ENCODE measurements at places on chromosomes 7 and 10. TPM values are rescaled to one million over a fixed set of nuclear protein-coding genes. Genes with fewer than 3 reads are reported as not detected.
A peak's percentile ranks its signal among the peaks of the same experiment; 100 is the strongest.

Gene FAM25C
- total RNA-seq, result not detected

DNA sequence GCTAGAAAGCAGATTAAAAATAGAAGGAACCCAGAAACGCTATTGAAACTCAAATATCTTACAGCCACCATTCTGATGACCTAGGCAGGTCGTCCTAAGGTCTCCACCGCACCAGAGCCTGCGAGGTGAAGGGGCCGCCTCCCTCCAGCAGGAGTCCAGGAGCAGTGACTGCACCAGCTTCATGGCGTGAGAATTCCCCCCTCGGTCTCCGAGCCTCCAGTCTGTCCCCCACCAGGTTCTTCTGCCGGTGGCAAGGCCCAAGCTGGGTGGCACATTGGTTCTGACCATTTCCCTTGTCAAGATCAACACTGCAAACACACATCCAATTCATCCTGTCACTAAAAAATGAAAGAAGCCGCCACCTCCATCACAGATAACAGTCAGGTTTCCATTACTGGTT, 98.7 kb downstream of the DIP2C start:
- peak overlapping the region; percentile 37 for H3K27ac ChIP-seq
- peaks cover 3% of the 10 kb centered on the region for H3K36me3 ChIP-seq
- no peak overlapping the region for H3K4me3 ChIP-seq
- no peaks in the 10 kb centered on the region for H3K27me3 ChIP-seq
- peaks cover 16% of the 10 kb centered on the region for H3K4me1 ChIP-seq

DNA sequence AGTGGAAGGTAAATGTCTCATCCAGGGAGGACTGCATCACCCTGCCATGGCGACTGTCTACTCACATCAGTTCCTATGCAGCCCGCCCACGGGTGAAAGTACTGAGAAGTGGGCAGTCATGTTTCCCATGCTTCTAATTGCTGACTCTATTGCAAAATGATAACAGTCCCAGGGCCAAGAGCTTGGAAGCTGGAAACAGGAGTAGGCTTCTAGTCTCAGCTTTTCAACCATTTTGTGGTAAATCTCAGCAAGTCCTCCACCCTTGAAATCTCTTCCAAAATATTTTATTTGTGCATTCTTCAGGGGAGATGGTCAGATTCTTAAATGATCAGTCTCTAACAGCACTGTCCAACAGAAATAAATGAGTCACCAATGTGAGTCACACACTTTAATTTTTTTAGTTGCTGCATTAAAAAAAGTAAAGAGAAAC, 48.1 kb upstream of the TARP start:
- H3K27me3 ChIP-seq, result peaks cover 14% of the 10 kb centered on the region
- no peaks in the 10 kb centered on the region for H3K36me3 ChIP-seq
- H3K27ac ChIP-seq, result no peak overlapping the region
- H3K4me3 ChIP-seq, result no peak overlapping the region
- DNase-seq, result no peak

Gene TFPI2
- total RNA-seq, result 2.6 TPM

Gene EIF4H
- 220 TPM for total RNA-seq

DNA sequence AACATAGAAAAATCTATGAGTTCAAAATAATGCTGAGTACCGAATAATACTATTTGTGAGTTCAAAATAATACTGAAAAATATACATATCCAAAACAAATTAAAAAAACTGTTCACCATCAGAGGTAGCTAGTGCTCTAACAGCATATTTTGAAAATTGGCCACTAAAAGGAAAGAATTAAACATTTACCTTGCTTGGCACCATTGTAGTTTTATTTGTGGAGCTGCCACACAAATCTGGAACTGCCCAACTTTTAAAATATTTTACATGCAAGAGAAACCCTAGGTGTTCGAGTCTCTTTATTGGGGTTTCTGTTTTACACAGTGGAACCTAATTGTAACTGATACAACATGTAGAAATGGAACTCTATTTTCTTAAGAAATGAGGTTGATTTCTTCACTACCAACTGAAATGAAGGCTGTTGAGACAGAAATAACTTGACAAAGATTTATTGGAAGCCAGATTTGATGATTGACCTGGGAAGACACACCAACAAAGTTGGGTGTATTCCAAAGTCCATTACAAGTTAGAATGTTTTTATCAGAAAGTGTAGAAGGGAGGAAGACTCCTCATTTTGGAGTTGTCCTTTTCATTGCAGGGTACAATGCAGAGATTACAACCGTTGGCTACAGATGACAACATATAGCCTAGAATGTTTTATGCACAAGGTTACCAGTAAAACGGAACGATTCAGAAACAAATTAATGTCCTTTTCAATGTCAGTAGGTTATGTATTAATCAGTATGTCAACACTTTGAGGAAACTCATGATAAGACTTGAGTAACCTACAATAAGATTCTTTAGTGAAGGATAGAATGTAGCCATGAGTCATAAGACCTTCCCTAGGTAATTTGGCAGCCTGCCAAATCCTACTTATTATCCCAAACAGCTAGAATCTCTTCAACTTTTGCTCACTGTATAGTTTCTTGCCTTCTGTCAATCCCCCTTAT, 73.8 kb upstream of the PAPSS2 start:
- DNase-seq, result no peak
- H3K27me3 ChIP-seq, result no peaks in the 10 kb centered on the region
- H3K4me3 ChIP-seq, result no peak overlapping the region
- H3K4me1 ChIP-seq, result peaks cover 21% of the 10 kb centered on the region
- no peak overlapping the region for H3K27ac ChIP-seq

- H3K4me1 ChIP-seq, result peaks cover 34% of the 10 kb centered on the region
- H3K27ac ChIP-seq, result no peak overlapping the region
- no peak for DNase-seq
- no peaks in the 10 kb centered on the region for H3K36me3 ChIP-seq
- no peaks in the 10 kb centered on the region for H3K27me3 ChIP-seq
Observed at GRCh38 chr10:89563861-89564478, 28.6 kb upstream of the SLC16A12 start.

GRCh38 chr7:151429560-151430331, 10.2 kb downstream of the CRYGN start:
- peak overlapping the region; percentile 97 for H3K27ac ChIP-seq
- H3K27me3 ChIP-seq, result no peaks in the 10 kb centered on the region

GRCh38 chr10:88194961-88195367, 331.5 kb downstream of the PTEN start:
- no peaks in the 10 kb centered on the region for H3K36me3 ChIP-seq
- H3K27me3 ChIP-seq, result peaks cover 6% of the 10 kb centered on the region
- H3K27ac ChIP-seq, result no peak overlapping the region
- H3K4me3 ChIP-seq, result no peak overlapping the region

GRCh38 chr7:42338231-42338915, 101.4 kb upstream of the GLI3 start:
- no peaks in the 10 kb centered on the region for H3K36me3 ChIP-seq
- no peak overlapping the region for H3K4me3 ChIP-seq
- H3K27me3 ChIP-seq, result peaks cover 19% of the 10 kb centered on the region

DNA sequence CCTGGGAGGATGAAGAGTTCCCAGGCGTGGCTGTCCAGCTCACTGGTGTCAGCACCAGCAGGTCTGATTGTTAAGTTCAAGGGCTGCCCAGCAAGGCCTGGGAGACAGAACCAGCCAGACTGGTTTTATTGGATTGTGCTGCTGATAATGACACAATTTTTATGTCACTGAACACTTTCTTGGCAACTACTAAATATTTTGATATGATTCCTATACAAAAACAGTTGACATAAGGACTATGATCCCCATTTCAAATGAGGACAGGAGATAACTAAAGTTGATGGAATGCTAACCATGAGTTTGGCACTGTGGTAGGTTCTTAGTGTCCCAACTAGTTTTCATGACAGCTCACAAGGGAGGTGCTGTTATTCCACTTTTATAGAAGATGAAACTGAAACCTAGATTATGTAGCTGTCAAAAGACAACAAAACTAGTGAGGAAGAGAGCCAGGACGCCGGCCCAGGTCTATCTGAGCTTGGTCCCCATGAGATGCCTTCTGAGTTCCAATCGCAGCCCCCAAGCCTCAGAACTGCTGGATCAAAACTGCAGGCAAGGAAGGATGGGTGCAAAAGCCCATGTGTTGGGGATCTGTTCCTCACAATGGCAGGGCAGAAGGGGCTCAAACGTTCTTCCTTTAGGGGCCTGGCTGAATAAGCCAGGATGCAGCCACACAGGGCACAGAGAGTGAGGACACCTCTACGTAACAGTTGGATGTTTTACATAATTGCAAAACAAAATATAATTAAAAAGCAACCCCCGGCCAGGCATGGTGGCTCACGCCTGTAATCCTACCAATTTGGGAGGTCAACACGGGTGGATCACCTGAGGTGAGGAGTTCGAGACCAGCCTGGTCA, 52.8 kb downstream of the COBL start:
- H3K27ac ChIP-seq, result no peak overlapping the region
- no peak for DNase-seq
- H3K36me3 ChIP-seq, result peaks cover 1% of the 10 kb centered on the region
- peaks cover 26% of the 10 kb centered on the region for H3K4me1 ChIP-seq

DNA sequence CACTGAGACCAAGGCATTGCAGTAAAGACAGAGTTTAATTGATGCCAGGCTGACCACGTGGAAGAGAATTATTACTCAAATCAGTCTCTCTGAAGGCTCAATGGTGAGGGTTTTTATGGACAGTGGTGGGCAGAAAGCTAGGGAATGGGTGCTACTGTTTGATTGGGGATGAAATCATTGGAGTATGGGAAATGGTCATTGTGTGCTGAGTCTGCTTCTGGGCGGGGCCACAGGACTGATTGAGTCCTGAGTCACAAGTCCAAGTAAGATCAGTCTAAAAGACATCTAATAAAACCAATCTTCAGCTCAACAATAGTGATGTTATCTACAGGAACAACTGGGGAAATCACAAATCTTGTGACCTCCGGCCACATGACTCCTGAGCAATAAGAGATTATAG, 868.4 kb downstream of the SORCS3 start:
- no peaks in the 10 kb centered on the region for H3K27me3 ChIP-seq
- peaks cover 2% of the 10 kb centered on the region for H3K4me1 ChIP-seq
- no peak overlapping the region for H3K27ac ChIP-seq

Gene CNTNAP2
- total RNA-seq, result 6.5 TPM

- H3K27me3 ChIP-seq, result peaks cover 21% of the 10 kb centered on the region
- DNase-seq, result no peak
- no peak overlapping the region for H3K27ac ChIP-seq
- H3K4me1 ChIP-seq, result peaks cover 19% of the 10 kb centered on the region
Observed at GRCh38 chr10:49297818-49298670, 926 bp upstream of the C10orf71 start.

- H3K4me1 ChIP-seq, result peaks cover 2% of the 10 kb centered on the region
- no peaks in the 10 kb centered on the region for H3K36me3 ChIP-seq
- no peak overlapping the region for H3K4me3 ChIP-seq
- no peak for DNase-seq
- no peak overlapping the region for H3K27ac ChIP-seq
- H3K27me3 ChIP-seq, result no peaks in the 10 kb centered on the region
Observed at GRCh38 chr7:36530456-36530855, 140.8 kb downstream of the ANLN start.

DNA sequence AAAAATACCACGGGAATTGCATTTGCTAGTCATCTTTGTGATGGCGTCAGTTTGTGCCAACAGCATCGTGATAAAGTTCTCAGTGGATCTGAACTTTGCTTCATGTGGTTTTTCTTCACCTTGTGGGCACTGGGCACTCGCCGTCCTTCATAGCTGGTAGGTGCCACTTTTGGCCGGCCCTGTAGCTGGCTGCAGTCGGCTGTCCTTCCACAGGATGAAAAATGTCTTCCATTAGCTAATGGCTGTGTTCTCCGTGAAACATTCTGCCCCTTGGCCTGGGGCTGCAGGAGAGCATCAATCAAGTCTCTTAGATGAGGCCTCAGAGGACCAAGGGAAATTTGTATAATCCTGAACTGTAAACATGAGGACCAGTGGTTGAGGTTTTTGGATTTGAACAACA, 145.3 kb downstream of the DYNC1I1 start:
- no peaks in the 10 kb centered on the region for H3K36me3 ChIP-seq
- no peaks in the 10 kb centered on the region for H3K4me1 ChIP-seq
- H3K27me3 ChIP-seq, result peaks cover 35% of the 10 kb centered on the region
- no peak overlapping the region for H3K27ac ChIP-seq
- no peak for DNase-seq

DNA sequence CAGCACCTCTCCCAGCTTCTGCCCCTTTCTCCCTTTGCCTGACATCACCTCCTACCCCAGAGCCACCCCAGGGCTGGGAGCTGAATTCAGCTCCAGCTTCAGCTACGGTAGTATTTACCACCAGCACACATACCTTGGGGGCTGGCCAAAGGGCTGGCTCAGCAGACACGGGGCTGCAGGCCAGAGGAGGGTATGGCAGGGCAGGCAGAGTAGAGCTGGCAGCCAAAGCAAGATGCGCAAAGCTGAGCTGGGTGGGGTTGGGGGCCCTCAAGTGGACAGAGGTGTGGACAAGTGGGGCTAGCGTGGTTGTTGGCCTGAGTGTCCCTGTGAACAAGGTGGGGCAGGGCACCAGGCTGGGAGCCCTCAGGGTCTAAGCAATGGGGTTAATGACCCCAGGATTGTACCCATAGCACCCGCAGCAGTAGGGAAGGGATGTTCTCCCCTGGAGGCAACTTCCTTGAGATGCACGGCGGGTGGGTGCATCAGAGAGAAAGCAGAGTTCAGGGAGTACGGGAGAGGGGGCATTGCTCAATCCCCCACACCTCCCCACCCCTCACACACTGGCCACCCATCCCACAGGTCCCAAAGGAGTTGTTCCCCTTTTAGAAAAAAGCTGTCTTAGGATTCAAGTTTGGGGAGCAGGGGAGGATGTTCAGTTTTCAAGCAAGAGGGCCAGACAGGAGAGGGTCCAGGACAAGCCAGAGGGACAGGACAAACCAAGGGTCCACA, 8.0 kb downstream of the VSIR start:
- H3K27ac ChIP-seq, result no peak overlapping the region
- H3K36me3 ChIP-seq, result no peaks in the 10 kb centered on the region
- DNase-seq, result no peak
- peaks cover 8% of the 10 kb centered on the region for H3K27me3 ChIP-seq
- H3K4me3 ChIP-seq, result no peak overlapping the region

DNA sequence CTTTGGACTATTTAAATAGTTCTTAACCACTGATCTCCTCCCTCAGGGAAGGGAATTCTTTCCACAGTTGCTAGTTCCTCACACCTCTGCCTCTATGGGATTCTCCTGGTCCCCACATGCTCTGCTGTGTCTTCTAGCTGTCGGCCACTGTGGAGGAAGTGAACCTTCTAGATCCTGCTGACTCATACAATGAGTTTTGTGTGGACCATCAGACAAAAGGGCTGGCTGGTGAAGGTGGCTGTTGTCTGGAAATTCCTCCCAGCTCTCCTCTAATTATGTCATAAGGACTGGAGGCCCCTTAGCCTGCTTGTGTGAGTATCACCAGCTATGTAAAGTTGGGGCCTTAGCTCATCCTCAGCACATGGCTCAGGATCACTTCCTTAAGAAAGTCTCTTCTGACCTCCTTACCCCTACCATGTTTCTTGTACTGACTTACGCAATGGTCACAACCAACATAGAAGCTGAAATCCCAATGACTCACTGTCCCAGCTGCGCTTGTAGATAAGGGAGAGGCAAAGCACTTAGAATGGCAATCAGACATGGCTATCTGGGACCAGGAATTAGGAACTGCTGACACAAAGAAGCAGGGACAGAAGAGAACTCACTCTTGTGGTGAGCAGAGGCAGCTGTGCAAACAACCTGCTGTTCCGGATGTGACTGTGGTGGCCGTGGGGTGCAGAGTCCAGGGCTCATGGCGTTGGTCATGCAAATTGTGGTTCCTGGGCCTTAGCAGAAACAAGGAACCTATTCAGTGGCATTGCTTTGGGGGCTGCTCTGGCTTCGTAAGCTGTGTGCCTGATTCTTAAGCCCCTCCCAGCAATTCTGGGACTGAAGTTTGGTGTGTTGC, 2.5 kb upstream of the MACC1 start:
- H3K27ac ChIP-seq, result peak overlapping the region; percentile 99
- peaks cover 2% of the 10 kb centered on the region for H3K36me3 ChIP-seq
- peaks cover 50% of the 10 kb centered on the region for H3K4me1 ChIP-seq
- H3K27me3 ChIP-seq, result no peaks in the 10 kb centered on the region
- H3K4me3 ChIP-seq, result peak overlapping the region; percentile 6
